ENCODE measurements at places on chromosomes 3 and 15. TPM values are rescaled to one million over a fixed set of nuclear protein-coding genes. Genes with fewer than 3 reads are reported as not detected.
A peak's percentile ranks its signal among the peaks of the same experiment; 100 is the strongest.

Gene PARL
- 57.8 TPM for total RNA-seq

Gene UROC1
- not detected for total RNA-seq

Gene KCNMB2
- not detected for total RNA-seq

Gene DNASE1L3
- 9.3 TPM for total RNA-seq

Gene PCOLCE2
- total RNA-seq = 54.5 TPM

Gene P4HTM
- total RNA-seq = 16.4 TPM

Gene COL6A6
- total RNA-seq = 0.81 TPM

Gene FAM174B
- total RNA-seq = 8.0 TPM

DNA sequence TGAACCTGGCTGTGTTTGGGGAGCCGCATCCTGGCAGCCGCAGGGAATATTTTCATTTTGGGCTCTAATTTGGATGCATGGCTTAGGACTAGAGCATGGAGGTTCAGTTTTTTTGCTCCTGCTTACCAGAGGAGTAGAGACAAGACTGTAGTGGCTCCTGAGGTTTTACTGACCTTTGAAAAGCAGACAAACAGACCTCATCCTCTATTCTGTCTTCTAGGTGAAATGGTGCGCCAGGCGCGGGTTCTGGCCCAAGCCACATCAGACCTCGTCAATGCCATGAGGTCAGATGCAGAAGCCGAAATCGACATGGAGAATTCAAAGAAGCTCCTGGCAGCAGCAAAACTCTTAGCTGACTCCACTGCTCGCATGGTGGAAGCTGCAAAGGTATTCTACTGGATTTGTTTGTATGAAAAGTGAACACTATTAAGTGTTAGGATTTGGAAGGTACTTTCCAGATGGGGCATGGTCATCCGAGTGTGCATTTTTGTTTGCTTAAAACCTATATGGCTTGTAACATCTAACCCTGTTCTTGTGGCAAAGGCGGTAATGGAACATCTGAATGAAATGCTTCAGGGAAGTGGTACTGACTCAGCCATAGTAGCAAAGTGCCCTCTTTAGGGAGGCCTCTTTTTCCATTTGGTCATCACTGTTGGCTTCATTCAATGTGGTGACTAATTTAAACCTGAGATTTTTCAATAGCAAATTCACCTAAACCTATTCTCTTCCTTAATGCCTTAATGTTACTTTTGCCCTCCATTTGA is 330.7 kb upstream of the TPM1 start:
- no peak for DNase-seq

GRCh38 chr3:133092681-133093080 is 54.5 kb downstream of the TMEM108 start:
- DNase-seq = no peak

- DNase-seq = no peak
Measured at GRCh38 chr3:125077864-125078263, 22.1 kb upstream of the HEG1 start.

- no peak for DNase-seq
Measured at GRCh38 chr3:59968513-59969045, 918.8 kb upstream of the CFAP20DC start.

DNA sequence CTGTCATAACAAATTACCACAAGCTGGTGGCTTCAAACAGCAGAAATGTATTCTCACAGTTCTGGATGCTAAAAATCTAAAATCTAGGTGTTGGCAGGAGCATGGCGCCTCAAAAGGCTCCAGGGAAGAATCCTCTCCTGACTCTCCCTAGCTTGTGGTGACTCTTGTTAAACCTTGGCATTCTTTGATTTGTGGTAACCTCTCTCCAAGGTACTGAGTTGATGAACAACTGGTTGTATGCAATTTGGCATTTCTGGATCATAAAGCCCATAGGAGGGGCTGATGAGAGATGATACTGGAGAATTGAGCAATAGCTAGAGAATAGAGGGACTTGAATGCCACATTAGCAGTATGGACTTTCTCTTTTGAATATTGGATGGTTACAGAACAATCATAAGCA is 821.8 kb downstream of the TBL1XR1 start:
- no peak for DNase-seq

GRCh38 chr3:185311991-185312390 is 50.9 kb upstream of the MAP3K13 start:
- no peak for DNase-seq

DNA sequence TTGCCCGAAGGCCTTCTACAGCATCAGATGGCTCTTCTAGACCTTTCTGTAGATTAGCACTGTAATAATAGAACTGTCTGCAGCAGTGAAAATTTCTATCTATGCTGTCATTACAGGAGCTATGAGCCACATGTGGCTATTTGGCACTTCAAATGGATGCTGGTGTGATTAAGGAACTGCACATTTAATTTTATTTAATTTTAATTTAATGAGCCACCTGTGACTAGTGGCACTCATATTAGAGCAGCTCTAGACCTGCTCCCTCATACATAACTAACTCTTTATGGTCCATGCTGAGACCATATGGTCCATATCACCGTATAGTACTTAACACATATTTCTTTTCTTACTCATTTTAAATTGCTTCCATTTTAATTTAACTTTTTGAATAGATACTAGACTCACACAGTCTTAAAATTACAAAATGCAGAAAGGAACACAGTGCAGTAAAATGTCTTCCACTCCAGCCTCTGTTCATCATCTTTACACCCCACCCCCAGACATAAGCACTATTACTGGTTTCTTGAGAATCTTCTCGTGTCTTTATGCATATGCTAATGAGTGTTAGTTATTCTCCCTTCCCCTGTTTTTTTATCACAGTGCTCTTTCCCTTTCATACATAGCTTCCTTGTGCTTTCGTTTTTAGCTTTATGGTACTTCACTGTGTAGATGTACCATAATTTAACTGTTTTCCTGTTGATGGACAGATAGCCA is 9.6 kb downstream of the LSM3 start:
- DNase-seq = no peak

DNA sequence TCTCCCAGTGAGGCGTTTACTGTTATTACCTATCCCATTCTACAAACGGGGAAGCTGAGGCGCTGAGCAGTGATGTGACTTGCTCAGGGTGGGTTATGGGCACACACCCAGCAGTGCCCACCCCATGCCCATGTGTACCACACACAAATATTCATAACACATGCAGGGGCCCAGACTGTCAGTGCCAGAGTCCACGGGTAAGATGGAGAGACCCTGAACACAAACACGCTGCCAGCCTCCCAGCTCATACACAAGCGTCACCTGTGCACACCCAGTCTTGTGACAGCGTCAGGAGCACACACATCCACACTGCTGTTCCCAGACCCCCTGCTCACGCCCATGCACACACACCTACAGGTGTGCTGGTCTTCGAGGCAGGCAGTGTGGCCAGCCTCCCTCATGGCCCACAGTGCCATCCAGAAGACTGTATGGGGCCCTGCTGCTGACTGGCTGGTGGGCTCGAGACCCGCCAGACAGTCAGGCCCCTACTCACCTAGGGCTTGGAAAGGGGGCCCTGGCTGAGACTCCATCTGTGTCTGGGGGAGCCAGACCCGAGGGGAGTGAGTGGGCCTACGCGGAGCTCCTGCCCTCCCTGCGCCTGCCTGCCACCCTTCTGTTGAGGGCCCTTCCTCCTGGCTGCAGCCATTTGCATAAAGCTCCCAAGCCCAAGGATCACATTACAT is 39.4 kb downstream of the DNAJB8 start:
- DNase-seq = peak; percentile 62

- DNase-seq = peak; percentile 77
Measured at GRCh38 chr15:31262901-31263671, 63.5 kb upstream of the KLF13 start.

DNA sequence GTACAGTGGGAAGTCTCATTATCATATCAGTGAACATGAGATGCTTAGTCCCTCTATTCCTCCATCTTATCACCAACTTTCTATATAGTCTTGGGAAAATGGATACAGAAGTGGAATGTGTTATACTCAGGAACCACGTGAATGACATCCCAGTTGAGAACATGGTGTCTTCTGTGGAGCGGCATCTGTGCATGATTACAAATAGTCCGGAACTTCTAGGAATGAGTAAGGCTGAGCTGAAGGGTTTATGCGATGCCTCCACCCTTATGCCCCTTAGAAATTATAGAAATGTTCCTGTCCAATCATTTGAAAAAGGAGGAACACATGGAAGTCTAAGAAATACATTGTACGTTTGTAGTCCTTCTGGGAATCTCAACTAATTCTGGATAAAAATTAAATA is 64.8 kb upstream of the TMEM108 start:
- DNase-seq = no peak

- DNase-seq = no peak
Measured at GRCh38 chr3:127008236-127008635, 25.3 kb downstream of the PLXNA1 start.

- DNase-seq = no peak
Measured at GRCh38 chr3:158272081-158272480, 162.2 kb downstream of the RSRC1 start.

GRCh38 chr3:136818191-136818768 is 646 bp upstream of the SLC35G2 start:
- peak; percentile 82 for DNase-seq

DNA sequence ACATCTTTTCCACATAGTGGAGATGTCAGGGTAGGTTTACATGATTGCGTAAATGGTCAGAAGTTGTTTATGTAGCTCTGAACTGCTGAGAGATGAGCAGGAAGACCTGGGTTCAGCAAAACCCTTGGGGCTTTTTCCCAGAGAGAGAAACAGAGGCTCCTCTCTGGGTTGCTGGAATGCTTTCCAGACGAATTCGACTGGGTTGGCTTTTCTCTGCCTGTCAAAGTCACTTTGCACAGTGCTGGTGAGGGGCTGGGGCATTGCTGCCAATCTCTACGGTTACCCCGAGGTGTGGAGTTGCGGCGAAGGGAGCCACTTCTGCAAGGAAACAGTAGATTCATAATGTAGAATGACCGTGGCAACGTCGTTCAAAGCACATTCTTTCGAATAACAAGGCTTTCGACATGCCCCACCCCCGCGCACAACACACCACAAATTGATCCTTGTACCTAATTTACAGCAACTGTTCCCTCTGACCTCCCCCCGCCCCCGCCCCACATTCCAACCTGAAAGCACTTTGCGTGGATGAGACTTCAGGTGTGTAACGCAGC is 950 bp upstream of the CNTN4 start:
- no peak for DNase-seq

DNA sequence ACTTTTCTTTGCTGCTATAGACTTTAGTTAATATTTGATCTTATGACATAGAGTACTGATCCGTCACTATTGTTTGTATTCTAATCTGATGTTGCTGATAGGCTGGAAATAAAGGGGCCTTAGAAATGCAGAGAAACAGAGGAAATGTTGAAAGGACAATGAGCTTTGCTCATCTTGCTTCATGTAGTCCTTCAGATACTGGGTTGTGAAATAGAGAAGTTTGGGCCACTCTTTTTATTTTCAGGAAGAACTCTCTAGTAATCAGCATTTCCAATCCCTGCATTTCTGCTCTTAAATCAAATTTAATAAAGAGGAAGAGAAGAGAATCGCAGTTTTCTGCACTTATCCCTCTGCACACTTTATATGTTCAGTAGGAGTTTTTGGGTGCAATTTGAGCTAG is 192.8 kb upstream of the THBS1 start:
- DNase-seq = no peak

DNA sequence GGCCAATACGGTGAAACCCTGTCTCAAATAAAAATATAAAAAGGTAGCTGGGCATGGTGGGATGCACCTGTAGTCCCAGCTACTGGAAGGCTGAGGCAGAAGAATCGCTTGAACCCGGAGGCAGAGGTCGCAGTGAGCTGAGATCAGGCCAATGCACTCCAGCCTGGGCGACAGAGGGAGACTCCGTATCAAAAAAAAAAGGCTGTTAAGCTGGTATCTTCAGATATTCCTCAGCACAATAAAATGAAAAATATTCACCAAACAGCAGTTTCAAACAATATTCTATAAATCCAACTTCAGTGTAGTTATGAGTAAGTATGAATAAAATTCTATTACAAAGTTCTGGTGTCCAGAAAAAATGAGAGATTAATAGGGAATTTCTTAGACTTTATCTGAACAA is 14.2 kb downstream of the DENND4A start:
- DNase-seq = no peak

DNA sequence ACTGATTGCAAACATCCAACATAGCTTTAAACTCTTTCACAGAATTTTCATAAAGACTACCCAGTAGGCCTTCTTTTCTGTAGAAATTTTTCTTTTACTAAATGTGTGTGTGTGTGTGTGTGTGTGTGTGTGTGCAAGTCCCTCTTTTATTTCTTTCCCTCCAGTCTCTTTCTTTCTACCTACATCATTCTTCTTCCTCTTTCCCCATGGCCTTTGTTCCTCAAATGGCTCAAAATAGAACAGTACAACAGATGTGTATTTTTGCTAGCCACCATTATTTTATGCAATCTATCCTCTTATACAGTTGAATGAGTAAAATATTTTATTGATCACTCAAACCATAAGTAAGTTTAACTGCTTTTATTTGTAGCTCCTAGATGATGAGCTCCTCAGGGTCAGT is 76.4 kb downstream of the USF3 start:
- DNase-seq = no peak

DNA sequence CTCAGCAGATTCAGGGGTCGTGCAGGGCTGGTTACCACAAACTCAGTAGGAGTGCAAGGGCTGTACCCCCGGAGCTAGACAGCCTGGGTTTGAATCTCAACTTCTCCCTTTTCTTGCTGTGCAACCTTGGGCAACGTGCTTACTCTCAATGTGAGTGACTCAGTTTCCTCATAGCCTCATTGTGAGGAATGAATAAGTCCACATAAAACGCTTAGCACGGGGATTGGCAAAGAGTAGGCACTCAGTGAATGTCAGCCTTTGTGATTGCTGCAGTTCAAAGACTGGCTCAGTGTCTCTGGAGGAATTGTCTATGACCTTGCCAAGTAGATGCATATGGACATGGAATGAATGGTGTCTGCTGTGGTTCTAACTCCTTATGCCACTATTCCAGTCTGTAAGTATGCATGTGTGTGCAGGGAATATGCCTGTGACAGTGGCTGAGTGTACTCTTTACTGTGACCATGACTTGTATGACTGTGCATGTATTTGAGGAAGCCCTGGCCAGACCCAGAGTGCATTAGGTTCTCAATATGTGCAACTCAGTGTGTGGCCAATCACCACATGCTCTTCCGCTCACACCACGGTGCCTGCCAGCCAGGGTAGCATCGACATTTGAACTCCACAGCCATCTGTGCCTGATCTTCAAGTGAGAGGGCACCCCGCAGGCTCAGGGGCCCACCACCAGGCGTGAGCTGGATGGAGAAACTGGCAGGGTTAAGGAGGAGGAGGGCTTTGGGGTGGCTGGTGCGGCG is 900 bp upstream of the HYAL3 start:
- DNase-seq = no peak

DNA sequence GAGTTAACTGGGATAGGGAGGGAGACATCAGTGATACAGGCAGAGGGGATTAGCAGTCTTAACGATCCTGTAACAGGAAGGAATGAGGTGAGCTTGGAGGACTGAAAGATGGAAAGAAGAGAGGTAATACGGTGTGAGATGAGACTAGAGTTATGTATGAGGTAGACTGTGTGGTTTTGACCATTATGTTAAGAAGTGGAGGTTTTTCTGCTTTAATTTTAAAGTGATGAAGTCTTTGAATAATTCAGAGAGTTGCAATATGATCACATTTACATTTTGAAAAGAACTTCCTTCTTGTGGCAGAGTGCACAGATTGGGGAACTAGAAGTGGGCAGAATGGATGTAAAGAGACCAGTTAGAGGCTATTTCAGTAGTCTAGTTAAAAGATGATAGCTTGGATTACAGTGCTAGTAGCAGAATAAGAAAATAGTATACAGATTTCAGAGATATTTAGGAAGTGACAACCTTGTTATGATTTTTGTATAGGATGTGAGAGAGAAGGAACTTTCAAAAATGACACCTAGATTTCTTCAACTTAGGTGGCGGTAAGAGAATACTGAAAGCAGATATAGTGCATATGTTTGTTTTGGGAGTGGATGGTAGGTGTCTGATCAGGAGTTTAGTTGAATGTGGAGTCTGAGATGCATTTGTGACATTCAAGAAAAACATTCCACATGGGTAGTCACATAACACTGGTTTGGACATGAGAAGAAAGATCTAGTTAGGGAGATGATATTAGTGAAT is 40.5 kb downstream of the STT3B start:
- DNase-seq = no peak
